ENCODE measurements at places on chromosomes 2 and 18.

DNA sequence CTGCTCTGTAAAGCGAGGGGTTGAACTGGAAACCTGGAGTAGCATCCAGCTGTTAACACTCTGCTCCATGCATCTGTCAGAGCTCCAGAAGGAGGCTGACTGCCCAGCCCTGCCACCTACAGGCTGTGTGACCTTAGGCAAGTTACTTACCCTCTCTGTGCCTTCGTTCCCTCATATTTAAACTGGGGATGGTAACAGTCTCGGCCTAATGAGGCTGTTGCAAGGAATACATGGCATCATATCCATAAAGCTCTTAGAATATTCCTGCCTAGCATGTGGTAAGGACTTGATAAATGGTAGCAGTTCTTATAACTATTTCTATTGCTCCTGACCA lies 80.6 kb downstream of the LRRFIP1 start:
- no peak for DNase-seq

GRCh38 chr2:67806816-67807215 lies 256.0 kb downstream of the C1D start:
- no peak for DNase-seq

GRCh38 chr2:221134718-221135117 lies 437.4 kb downstream of the EPHA4 start:
- DNase-seq = no peak

GRCh38 chr2:239312741-239313667 lies 87.8 kb downstream of the HDAC4 start:
- DNase-seq = peak; percentile 19

DNA sequence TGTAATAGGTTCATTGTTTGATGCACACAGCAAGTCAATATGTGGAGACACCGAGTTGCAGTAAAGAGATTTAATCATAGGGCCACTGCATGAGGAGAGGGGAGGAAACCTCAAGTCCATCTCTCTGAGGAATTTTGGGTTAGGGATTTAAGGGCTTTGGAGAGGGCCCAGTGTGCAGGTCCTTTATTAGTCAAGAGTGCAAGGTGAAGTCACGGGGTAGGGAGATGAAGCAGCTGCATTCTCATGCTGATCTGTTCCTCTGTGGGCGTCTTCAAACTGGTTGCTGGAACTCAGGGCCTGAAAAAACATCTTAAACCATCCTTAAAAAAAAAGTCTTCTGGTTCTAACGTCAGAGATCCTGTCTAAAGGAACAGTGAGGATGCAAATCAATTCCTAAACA lies 131.6 kb downstream of the NXPH2 start:
- no peak for DNase-seq

DNA sequence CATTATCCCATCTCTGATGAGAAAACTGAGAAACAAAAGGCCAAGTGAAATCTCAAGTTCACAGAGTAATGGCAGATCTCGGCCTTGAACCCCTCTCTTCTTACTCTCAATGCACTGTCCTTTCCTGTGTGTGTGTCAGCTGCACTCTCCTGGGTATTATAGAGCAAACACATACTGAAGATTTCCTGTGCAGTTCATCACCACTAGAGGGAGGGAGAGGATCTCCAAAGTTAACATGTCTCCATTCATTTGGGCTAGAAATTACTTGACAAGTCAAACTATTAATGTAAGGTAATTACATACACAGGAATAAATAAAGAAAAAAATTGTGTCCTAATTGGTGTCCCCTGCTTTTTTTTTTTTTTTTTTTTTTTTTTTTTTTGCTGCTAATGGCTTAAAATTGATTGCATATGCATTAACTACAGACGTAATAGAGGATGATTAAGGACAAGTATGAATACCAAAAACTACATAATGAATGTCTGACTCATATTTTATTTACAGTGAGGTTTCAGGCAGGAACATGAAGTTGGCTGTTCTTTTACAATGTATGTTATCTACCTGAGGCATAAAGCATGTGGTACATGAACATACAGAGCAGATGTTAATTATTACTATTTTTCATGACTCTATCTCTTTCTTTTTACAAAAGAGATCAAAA lies 269.2 kb downstream of the NYAP2 start:
- DNase-seq = peak; percentile 83

DNA sequence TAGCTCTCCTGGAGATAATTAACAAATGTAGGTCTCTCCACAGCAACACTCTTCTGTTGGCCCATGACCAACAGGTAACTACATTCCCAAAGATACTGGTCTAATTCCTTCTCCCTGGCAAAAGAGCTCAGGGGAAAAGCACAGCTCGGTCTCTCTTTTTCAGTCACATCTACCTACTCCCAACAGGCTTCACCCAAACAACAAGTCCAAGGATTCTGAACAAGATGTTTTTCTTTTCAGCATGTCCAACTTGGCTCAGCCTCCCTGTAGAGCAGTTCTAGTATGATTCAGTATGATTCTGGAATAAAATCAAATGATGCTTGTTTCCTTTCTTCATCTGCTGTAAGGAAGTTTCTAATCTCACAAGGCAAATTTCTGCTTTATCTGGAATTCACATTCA lies 1704.8 kb upstream of the PIK3C3 start:
- DNase-seq = no peak

DNA sequence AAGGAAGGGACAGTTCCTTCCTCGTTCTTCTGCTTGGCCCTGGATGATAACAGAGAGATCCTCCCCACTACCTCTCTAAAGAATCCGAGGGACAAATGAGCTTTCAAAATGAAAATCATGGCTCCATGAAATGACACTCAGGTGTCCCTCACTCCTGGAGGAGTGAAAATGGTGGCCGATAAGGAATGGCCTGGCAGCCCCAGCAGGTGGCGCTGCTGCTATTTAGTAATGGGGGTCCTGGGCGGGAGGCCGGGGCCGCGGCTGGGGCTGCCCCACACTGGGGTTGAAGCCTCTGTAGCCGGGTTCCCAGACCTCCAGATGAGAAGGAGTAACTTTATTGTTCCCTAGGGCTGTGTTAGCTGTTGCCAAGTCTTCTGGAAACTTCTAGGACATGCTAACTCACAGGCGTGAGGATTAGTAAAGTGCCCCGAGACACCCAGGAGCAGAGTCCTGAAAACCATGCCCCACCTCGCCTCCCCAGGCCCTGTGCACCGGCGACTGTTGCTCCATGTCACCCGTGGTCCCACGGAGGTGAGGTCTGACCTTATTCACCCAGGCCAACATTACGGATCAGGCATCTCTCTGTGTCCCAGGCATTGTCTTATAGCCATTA lies 138.0 kb downstream of the CTIF start:
- peak; percentile 51 for DNase-seq

GRCh38 chr2:181778621-181779201 lies 98.4 kb upstream of the NEUROD1 start:
- DNase-seq = no peak

- DNase-seq = no peak
Observed at GRCh38 chr2:181602017-181602416, 54.9 kb downstream of the CERKL start.

GRCh38 chr2:191612496-191612895 lies 65.4 kb upstream of the NABP1 start:
- DNase-seq = peak; percentile 94

GRCh38 chr2:28901841-28902240 lies 7.4 kb downstream of the WDR43 start:
- peak; percentile 34 for DNase-seq

DNA sequence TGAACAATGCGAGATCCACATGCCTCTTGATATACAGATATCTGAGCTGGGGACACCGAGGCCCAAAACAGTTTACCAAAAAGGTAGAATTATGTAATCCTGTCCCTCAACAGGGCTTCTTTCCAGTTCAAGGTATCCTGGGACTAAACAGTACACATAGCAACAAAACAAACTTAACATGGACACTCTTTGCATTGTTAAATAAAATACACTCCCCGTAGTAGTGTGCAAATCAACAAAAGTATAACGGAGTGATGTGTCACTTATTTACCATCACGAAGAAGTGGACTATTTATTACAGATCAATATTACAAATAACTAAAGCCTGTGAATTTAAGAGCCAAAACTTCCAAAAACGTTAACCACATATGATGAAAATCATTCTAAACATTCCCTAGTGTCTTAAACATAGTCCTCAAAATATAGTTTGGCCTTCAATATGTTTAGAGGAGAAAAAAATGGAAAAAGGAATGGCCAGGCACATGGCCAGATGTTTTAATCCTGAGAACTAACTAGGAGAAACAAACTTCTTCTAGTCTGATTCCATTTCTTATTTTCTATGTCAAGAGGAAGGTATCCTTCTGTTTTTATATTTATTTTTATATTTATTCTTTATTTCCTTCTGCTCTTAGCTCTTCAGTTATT lies 377.5 kb downstream of the OSR1 start:
- DNase-seq = no peak

GRCh38 chr2:109148991-109149645 lies 20.1 kb downstream of the SH3RF3 start:
- no peak for DNase-seq

- no peak for DNase-seq
Observed at GRCh38 chr2:128784626-128785306, 466.1 kb upstream of the HS6ST1 start.

- DNase-seq = no peak
Observed at GRCh38 chr2:61009355-61009754, 8.2 kb upstream of the PEX13 start.

- no peak for DNase-seq
Observed at GRCh38 chr2:237556773-237557632, 9.4 kb upstream of the PRLH start.

GRCh38 chr18:21191596-21192307 lies 50.3 kb upstream of the GREB1L start:
- DNase-seq = peak; percentile 73

DNA sequence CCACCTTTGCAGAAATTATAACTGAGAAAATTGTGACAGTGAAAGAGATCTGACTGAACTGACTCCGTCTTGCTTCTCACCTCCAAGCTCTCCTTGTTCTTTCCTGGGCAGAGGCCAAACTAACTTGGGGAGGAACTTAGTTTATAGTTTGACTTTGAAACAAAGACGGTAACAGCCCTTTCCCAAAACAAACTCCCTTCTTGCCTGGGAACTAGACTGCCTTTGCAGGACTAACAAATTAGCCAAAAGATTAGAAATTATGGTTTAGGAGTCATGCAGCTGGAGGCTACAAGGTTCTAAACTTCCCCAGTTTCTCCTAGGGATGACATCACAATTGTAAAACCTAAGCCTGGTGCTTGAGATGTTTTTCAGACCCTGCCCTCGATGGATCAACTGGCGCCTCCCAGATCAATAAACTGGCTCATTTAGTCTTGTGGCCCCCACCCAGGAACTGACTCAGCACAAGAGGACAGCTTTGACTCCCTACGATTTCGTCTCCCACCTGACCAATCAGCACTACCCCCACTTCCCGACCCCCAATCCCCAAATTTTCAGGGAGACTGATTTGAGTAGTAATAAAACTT lies 137.7 kb downstream of the ALPK2 start:
- no peak for DNase-seq

- peak; percentile 11 for DNase-seq
Observed at GRCh38 chr2:95158441-95158840, 1.2 kb downstream of the ZNF514 start.

- DNase-seq = no peak
Observed at GRCh38 chr18:66645983-66646382, 42.1 kb upstream of the CDH19 start.

DNA sequence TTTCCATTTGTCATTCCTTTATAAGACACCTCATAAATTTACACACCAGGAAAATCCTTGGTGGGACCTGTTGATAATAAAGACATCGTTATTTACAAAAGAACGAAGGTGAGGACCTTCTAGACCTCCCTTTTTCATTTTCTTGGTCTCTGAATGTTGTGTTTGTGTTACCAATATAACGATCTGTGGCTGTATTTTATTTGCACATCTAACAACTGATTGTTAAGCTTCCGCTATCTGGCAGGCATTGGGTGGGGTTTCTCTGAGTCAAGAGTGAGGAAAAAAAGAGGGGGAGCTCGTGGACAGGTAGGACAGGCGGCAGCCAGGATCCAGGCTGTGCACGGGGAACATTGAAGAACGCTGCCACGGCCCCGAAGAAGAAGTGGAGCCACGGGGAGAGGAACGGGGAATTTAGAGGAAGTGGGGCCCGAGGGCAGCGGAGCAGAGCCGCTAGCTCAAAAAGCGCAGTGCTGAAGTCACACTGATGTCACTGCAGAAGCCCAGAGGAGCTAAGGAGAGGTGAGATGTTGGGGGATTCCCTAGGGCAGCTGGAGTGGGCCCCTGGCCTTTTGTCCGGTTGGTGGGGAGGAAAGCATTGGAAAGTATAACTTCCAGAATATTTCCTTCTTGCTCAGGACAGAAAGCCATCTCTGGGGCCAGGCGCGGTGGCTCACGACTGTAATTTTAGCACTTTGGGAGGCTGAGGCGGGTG lies 20.9 kb upstream of the DNMT3A start:
- no peak for DNase-seq

GRCh38 chr2:165953306-165953654 lies 296 bp downstream of the TTC21B start:
- DNase-seq = no peak

DNA sequence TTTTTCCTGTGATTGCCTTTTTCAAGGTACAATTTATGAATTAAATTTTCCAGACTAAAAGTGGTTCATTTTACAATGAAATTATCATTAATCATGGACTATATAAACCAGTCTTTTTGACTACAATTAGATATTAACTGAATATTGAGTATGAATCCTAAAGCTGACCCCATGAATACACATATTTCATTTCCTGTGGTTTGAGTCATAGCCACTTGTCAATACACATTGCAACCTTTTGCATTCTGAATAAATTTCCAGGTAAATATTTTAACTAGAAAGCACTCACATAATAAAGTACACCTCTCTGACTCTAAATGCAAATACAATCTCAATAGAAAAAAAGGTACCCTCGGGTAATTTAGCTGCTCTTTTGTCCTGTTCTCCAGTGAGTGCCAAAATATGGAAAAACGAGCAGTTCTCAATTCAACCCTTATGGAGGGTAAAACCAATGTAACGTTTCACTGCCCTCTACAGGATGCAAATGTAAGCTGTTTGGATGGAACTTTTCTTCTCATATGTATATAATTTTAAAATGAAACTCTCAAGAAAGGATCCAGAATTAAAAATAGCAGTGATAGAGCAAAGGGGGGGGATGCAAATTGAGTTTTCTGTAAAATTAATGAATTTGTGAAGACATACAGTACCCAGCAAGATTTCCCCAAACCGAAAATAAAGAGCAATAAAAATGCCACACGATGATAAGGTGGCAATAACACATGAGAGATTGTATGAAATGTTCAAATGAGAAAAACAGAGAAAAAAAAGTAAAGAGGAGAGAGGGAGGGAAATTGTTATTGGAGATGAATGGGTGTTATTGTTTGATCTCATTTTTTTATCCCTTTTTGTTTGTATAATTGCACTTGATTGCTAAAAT lies 1795.7 kb upstream of the PIK3C3 start:
- DNase-seq = peak; percentile 63

- peak; percentile 34 for DNase-seq
Observed at GRCh38 chr2:30110773-30111172, 36.0 kb upstream of the YPEL5 start.

- DNase-seq = no peak
Observed at GRCh38 chr2:119483896-119484718, 40.2 kb downstream of the SCTR start.

DNA sequence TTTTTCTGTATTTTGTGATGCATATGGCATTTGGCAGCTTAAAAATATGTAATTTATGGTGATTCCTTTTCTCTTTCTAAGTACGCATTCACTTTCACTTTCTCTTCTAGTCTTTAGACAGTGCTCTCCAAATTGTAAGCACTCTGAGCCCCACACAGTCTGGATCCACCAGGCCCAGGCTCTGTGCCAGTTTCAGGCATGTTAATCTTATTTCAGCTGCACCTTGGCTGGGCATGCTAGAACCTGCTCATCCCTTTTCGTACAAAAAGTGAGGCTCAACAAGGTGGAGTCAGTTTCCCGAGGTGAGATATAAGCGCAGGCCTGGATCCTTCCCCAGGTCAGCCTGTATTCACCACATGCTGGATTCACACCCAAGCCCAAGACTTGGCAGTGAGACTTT lies 203.9 kb downstream of the MTX2 start:
- peak; percentile 58 for DNase-seq
